ENCODE measurements at places on chromosomes 2 and 18.

DNA sequence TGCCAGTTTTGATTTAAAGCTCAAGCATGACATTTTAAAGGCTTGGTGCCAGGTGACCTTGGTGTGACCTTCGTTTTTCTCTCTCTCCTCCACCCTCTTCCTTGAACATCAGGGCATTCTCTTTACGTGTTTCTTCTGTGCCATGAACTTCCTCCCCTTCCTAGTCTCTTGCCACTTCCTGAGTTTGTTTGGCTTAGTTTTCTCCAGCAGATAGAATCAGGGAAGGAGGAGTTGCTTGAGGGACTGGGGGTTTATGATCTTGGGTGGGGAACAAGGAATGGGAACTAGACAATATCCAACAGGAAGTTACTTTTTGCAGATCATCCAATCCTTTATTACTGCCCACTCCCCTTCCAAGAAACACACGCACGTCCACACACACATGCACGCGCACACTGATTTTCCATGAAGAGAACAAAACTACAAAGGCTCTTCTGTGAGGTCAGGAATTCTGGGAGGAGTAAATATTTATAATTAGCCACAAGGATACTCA lies 210.6 kb upstream of the EPAS1 start:
- DNase-seq: no peak

DNA sequence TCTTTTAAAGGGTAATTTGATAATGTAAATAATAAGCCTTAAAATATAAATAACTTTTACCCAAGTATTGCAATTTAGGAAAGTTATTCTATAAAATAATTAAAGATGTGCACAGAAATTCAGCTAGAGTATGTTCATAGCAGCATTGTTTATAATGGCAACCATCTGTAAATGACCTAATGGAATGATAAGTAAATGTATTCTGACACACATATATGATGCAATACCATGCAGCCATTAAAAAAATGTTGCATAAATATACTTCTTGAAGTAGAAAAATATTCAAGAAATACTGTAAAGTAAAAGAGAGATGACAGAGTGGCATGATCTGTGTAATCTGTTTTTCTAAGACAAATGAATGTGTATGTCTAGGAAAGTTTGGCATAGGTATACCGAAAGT lies 545.7 kb downstream of the ZEB2 start:
- DNase-seq: no peak

GRCh38 chr2:158776231-158776630 lies 18.9 kb upstream of the DAPL1 start:
- no peak for DNase-seq

- DNase-seq: no peak
Measured at GRCh38 chr2:62391696-62392095, 114.3 kb downstream of the TMEM17 start.

DNA sequence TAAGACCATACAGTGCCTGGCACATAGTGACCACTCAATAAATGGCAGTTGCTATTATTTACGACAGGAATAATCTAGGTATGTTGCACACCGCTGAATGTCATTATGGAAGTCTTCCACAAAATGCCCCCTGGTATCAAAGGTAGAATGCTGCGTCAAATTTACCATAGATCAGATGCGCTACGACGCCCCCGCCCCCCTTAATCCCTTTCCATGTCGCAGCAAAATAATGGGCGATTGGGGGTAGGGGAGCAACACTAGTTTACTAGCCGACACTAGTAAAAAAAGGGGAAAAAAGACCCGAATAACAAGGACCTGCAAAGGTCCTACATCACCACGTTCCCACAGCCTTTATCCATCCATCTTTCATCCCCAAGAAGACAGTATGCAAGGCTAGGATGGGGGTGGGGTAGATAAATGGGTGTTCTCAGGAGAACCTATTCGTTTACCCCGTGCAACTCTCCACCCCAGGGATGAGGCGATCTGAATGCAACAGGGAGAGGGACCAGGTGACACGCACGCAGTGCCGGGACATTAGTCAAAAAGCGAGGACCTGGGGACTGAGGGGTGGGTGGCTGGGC lies 455 bp downstream of the PREPL start:
- no peak for DNase-seq

DNA sequence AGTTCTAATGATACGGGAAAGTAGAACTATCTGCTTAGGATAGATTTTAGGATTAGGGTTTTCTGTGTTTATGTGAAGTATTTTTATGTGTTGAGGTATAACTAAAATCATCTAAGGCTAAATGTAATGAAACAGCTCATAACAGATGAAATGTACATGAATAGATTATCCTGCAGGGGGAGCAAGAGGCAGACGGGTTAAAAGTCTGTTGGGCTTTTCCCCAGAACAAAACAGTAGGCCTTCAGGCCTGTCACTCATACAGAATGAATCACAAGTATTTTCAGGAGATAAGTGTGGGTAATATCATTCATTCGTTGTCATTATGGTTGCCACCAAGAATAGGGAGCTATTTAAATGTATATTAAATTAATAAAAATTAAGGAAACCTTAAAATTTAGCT lies 107.9 kb upstream of the IL1R2 start:
- no peak for DNase-seq

GRCh38 chr18:36711014-36711725 lies 117.6 kb downstream of the TPGS2 start:
- DNase-seq: no peak

DNA sequence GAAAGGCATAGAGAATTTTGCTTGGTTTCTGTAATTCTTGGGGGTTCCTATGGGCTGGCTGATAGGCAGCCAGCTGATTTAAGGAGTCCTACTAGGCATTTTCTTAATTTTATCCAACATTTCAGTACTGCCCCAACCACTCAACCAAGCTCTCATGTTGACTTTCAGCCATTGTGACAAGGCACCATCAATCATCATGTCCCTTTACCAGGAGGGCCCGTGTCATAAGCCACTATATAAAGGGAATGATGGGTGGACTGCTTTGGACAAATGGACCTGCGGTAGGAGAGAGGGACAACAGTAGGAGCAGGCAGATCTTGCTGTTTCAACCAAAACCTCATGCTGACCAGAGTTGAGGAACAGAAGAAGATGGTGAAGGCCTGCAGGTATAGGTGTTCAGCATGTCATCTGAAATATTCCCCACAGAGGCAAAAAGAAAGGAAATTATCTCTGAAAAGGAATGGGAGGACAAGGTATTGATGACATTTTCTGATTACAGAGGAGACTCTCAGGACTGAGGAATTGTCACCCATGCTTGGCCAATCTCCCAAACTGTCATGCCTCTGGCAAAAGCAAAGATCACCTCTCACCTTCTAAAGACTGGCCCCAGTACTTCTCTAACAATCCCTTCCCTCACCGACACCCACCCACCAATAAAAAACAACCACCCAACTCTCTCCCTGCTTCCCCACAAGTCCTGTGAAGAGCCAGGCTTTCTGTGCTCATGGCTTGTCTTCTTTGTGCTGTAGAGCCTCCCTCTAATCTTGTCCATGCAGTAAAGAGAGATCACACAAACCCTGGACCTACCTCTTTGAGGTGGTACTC lies 10.9 kb upstream of the TNP1 start:
- DNase-seq: no peak

DNA sequence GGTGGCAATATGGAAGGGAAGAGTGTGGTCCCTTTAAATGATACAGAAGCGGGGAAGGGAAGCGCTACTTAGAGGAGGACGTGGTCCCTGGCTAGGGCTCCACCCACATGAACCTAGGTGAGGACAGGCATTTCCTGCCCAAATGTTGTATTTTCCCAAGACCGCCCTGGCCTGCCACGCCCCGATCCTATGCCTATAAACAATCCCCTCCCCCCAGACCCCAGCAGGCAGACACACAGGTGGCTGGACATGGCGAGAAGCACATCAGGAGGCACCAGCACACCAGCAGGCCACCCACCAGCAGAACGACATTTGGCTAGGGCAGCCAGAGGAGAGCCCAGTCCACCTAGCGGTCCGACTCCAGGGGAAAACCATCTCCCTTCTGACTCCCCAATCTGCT lies 47.2 kb downstream of the METTL8 start:
- no peak for DNase-seq

GRCh38 chr18:34345738-34346137 lies 121.0 kb upstream of the NOL4 start:
- DNase-seq: no peak

DNA sequence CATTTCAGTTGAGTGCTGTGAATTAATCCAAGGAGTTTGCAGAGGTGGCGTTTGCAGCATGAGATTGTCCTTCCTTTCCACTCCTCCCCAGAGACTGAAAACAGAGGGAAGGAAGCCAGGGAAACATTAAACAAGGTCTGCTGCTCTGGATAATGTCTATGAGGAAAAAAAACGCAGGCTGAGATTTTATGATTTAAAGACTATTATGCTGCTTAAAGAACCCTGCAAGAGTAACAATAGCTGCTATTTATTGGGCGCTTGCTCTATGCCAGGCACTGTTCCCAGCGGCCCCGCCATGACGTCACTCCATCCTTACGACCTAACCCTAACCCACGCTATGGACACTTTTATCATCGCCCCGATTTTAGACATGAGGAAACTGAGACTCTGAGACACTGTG lies 222.4 kb downstream of the BCL2 start:
- DNase-seq: no peak

DNA sequence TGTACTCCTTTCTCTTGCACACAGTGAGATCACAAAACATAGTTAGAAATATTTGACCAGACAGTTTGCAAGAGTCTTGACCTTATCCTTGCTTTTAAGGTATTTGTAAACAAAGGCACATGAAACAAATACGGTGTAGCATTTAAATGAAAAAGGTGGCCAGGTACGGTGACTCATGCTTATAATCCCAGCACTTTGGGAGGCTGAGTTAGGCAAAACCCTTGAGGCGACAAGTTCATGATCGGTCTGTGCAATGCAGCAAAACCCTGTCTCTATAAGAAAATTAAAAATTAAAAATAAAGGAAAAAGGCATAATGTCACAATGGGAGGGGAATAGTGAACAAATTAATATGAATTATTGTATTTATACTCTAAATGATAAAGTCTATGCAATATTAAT lies 109.5 kb upstream of the PIK3C3 start:
- DNase-seq: no peak

DNA sequence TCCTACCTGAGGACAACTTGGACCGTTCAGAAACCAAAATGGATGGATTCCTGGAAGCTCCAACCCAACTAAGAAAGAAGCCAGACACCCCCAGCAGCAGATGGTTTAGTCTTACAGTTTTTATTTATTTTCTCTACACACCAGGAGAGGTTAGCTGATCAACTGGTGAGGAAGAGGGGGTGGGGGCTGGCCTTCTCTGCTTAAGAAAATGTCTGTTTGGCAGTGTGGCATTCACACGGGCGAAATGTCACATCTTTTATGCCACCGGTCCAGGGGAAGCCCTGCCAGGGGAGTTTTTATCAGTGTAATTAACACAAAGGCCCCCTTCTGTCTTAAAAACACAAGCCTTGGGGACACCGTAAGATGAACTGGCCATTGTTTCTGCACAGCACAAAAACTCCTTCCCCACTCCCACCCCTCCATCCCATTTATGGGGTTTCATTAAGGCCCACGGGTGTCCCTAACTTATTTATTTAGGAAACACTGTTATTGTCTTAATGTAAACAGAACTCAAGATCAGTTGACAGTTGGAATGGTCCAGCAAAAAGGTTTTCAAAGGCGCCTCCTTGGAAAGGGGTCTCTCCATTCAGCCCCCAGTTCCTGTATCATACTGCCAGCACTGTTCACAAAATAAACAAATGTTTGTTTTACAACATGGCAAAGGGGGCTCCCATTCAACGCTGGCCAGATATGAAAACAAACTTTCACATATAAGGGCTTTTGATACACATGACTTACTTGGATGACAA lies 217.0 kb downstream of the C1D start:
- DNase-seq: no peak

GRCh38 chr2:7071916-7072556 lies 154.8 kb downstream of the RNF144A start:
- DNase-seq: no peak
